ENCODE measurements at places on chromosomes 12 and 14.

DNA sequence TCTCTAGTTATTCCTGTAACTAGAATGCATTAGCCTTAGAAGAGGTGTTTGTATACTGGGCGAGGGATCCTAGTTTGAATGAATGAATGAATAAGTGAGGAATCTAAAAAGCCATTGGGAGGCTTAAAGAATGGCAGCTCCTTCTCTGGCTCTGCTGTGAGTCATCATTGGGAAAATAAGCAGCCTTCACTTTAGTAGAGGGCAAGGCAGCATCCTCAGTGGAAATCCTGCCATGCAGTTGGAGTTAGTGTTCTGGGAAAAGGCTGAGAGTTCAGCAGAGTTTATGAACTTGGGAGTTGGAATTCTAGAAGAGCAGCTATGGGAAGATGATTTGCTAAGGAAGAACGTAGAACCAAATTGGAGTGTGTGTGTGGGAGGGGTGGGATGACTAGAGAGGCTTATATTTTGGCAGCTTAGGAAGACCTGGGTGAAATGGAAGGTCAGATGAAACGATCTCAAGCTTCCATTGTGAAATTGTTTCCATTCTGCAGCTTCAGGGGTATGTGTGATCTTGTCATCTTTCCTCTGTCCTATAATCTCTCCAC is 120.8 kb downstream of the PTCSC3 start:
- no peak for DNase-seq

GRCh38 chr12:11969437-11970154 is 101.1 kb upstream of the BCL2L14 start:
- DNase-seq, result no peak

DNA sequence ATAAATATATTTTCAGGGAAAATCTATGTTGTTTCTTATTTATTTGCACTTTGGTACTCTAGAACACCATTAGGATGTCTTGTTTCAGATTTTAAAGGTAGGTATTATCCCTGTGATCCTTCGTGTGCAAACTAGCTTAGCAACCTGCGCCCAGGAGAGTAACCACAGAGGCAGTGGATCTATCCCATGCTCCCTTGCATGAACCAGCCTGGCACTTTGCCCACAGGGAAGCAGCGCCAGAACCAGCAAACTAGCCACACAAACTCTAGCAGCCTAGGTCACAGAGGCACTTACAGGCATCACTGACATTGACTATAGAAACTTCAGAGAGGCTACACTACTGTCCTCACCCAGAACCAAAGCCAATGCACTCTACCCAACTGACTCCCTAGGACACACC is 76.1 kb downstream of the TSHR start:
- DNase-seq, result no peak

- no peak for DNase-seq
Measured at GRCh38 chr14:92501891-92502351, 11.7 kb upstream of the RIN3 start.

DNA sequence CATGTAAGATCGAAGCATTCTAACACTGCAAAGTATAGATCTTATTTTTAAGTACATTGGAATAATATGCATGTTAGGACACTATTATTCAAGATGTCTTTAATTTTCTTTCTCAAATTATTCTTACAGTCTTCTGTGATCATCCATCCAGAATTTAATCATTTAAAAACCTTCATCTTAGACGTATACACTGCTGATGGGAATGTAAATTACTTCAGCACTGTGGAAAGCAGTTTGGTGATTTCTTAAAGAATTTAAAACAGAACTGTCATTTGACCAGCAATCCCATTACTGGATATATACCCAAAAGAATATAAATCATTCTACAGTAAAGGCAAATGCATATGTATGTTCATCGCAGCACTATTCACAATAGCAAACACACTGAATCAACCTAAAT is 3.2 kb upstream of the RPS29 start:
- DNase-seq, result no peak
